ENCODE measurements at places on chromosomes 7 and 10.

DNA sequence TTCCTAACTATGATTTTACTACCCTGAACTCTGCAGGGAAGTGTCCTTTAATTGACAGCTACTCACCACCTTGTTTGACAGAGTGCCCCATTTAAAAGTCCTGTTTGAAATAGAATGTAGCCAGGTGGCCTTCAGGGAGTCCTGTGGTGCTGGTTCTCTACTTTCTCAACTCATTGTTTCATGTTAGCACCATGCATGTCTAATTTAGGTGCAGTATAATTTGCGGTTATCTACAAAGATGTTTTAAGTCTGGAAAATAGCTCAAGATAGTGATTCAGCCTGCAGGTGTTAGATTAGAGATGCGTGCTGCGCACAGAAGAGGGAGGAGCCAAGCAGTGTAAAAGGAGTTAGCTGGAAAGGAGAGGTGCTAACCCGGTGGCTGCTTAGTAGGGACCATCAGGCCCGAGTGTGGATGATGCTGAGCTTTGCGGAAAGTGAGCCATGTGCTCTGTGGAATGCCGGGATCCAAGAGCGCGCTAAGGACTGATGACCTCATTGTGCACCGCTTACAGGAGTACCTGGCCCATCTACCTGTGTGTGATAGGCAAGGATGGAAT is 1.2 kb downstream of the CCM2 start:
- no peak for DNase-seq

DNA sequence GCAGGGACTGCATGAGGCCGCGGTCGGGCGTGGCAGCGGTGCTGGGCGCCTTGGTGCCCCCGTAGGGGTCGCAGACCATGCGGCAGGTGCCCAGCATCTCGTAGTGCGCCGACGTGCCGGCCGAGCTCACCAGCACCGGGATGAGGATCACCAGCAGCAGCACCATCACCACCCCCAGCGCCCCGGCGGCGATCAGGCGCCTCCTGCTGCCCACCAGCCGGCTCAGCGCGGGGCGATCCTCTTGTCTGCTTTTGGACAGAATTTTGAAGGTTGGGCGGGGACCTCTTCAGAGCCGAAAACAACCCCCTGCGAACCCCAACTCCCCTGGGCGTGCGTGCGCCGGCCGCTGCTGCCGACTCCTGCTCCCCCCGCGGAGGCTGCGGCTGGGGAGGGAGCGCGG is 779 bp downstream of the C1QL3 start:
- DNase-seq: no peak

DNA sequence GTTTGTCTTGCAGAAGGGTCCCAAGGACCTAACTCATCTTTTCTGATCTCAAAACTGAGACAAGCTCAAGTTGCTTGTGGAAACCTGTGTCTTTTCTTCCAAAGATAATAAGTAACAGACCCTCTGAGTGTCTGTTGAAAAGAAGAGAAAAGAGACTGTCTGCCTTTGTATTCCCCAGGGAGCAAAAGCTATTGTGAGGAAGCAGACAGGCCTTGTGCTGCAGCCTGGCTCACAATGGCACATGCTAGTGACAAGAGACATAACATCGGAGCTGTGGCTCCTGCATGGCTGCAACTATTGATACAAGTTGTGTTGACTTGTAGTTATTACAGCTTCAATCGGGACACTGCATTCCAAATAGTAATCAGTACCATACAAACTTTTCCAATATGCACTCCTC is 202.9 kb downstream of the DKK1 start:
- no peak for DNase-seq

DNA sequence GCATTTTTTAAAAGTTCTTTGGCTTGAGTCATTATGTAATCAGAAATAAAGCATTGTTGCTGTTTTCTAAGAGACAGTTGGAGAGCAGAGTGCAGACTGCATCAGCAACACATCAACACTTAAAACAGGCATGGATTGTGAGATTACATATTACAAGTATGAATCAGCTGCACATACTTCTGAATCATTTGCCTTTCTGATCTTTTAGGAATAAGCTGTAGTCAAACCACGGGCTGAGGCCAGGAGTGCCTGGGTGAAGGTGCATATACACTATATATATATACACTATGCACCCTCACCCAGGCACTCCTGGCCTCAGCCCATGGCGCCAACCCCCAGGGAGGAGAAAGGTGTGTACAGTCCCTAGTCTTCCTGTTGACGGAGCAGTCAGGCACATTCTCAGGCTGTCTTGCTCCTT is 52.4 kb upstream of the DLX6 start:
- no peak for DNase-seq

- DNase-seq: no peak
Measured at GRCh38 chr7:4136036-4136435, 546.1 kb upstream of the FOXK1 start.

DNA sequence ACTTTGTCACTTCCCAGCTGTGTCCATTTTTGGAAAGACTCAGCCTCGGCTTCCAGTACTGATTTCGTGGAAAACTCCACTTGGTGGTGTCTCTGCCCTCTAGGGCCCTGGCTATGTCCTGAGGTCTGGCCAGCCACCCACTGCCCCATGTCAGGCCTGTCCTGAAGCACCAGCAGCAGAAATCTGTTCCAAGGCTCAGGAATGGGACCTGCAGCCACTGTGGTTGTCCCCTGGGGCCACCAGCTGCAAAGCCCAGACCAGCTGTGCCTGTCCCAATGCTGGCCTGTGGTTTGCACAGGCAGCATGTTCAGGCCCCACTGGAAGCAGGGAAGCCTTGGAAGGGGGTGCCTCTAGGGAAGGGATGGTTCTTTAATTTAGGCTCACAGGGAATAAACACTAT is 21.2 kb downstream of the CXCL12 start:
- DNase-seq: no peak

DNA sequence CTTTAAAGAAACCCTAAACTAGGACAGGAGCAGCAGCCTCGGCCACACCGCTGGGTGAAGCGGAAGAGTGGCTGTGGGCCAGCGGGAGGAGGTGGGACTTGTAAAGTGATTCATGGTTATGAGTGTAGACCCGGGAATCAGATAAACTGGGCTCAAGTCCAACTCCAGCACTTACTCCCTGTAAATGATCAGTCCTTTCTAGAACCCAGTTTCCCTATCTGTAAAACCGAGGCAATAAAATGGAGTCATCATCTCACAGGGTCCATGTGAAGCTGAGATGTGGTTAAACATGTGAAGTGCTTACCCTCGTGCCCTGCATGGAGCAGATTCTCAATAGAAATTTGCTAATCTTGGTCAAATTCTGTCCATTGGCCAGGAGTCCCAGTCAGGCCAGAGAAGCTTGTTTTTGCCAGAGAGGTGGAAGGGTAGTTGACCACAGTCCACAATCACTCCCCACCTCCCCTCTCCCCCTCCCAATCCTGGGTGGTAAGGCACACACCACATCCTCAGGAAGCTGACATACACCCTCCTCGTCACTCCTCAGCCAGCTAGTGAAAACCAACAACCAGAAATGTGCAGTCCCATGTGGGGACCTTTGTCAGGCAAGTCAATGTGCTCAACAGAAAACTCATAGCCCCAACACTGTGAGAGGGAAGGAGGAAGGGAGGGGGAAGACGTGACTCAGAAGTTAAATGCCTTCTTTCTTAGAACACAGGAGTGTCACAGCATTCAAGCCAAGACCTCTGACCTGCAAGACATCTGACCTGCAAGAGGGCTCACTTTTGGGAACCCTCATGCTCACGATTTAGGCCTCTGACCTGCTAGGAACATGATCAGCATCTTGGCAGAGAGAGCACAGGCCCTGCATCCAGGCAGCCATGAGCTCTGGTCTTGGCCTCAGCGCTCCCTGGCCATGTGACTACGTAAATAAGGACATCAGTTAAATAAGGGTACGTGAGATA is 145.1 kb downstream of the PLXNA4 start:
- peak; percentile 18 for DNase-seq

DNA sequence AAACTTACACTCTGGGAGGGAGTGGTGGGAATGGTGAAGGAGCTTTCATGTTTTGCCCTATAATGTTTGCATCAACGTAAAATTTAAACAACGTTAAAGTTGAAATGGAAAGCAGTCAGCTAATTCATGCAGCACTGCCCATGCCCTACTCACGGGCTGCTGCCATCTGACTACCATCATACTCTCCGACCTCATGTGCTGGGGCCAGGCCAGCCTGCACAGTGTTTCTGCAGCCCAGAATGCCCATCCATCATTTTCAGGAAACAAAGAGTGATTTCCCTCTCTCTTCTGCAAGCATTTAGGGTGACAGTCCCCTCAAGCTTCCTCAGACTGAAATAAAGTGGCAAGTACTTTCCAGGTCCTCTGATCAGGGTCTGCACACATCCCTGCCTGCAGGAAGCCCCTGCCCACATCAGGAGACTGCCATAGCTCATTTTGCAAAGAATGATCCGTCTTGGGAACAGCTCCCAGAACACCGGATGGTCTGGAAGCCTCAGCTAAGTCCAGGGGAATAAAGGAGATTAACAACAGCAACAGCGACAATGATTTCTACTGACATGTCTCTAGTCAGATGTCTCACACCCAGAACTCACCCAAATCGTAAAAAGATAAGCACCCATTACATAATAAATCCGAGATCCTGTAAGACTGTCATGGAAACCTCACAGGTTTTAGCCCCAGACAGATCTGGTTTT is 40.3 kb downstream of the ARHGAP22 start:
- DNase-seq: no peak

- DNase-seq: no peak
Measured at GRCh38 chr7:134210976-134211663, 84.0 kb downstream of the LRGUK start.

GRCh38 chr10:62590306-62590705 is 214.2 kb upstream of the ADO start:
- DNase-seq: no peak

GRCh38 chr7:159091041-159091440 is 53.6 kb downstream of the VIPR2 start:
- no peak for DNase-seq

GRCh38 chr7:107768263-107768662 is 24.3 kb downstream of the CBLL1 start:
- DNase-seq: no peak

DNA sequence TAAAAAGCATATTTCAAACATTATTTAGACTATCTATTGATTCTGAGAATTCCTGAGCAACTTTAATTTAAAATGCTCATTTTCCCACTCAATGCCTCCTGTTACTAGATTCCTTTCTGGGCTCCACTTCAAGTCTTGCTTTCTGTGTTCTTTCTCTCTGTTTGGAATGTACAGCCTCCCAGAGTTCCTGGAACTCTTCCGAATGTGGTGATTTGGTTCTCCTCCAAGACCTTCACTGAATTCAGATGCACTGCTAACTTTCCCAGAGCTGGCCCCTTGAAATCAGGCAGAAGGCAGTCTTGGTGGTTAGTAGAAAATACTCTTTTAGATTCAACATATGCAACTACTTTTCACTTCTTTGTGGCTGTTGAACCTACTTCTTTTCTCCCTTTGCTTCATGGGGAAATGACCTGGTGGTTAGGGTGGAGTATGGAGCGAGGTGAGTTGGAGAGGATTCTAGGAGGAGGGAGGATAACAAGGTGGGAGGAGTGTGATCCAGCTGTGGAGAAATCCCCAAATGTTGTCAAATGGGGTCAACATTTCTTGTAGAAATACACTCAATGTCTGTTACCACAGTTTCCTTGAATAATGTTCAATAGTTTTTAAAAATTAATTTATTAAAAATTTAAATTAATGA is 27.9 kb upstream of the CCDC7 start:
- no peak for DNase-seq

GRCh38 chr7:67754651-67755050 is 758.0 kb downstream of the TYW1 start:
- no peak for DNase-seq

DNA sequence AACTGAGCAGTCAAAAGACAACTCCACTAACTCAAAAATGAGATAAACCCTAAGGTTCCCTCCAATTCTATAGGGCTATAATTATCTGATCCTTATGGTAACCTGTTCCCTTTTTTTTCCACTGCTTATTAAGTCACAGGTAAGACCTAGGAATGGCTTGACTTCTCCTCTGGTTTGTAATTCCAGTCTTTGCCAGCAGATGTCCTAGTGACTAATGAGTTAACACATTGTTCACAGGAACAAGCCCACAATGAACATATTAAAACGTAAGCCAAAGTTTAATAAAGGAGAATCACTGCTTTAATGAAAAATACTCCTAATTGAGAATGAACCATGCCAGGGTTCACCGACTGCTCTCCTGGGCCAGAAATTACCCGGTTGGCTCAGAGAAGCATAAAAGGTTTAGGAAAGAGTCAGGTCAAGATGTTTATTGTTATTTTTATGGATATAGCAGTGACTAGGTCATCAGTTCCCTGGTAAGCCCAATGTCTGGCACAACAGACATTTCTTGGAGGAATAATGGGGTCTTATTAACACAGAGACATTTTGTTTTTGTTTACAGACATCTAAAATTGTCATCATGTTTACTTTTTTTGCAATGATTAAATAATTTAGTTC is 120.1 kb downstream of the ELAPOR2 start:
- DNase-seq: no peak

DNA sequence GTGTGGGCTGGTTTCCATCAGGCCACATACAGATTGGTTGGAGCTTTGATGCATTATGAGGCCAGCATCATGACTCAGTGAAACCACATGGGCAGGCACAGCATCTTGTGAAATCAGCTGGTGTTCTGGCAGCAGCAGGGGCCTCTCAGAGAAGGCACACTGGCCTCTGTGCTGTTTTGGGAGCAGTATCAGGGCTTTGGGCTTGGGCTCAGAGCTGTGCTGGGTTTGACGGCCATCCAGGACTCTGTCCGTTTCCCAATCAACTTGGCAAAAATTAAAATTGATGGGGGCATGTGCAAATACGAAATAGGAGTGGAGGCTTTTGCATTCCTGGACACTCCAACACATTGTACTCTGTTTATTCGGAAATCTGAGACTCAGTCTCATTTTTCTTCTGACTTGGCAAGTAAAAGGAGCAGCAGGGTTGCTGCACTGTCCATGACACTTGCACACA is 190.9 kb downstream of the BMPER start:
- no peak for DNase-seq

DNA sequence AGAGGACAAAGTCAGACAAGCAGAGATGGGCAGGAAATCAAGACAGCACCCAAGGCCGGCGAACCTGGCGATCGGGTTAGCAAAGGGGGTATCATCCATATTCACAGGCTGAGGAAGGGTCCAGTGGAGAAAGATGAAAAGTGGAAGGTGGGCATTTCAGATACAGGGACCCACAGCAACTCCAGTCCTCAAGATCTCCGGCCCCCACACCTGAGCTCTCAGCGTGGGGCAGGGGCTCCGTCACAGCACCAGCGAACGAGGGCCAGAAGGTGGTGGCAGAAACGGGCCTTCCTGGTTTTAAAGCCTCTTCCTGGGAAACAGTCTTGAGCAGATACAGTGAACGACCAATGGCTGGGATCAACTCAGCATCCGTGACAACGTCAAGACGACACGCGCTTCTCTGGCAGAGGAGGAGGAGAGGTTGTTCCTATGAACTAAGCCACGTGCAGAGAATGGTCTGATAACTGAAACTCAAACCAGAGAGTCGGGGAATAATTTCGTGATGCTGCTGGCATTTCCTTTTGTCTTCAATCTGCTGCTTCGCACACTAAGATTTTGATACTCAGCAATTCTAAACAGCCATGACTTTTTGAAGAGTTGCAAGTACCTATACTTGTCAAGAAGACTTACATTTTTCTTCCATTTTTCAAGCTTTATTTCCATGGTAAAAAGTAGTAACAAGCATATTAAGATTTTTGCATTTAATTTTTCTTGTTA is 219.8 kb downstream of the ZMYND11 start:
- no peak for DNase-seq
